ENCODE measurements at places on chromosomes 5 and 9.
A peak's percentile ranks its signal among the peaks of the same experiment; 100 is the strongest.

GRCh38 chr5:9046756-9047481 is 499.0 kb downstream of the SEMA5A start:
- DNase-seq: no peak

DNA sequence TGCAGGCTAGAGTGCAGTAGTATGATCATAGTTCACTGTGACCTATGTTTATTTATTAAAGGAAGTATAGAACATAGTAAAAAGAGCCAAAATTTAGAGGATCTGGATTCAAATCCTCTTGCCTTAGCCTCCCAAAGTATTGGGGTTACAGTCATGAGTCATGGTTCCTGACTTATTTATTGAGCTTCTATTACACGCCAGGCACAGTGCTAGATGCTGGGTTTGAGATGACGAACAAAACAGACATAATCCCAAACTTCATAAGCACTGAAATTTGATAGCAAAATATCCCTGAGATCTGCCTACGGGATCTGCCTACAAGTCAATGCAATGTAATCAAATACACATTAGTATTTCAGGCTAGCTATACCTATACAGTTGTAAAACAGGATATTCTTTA is 2.5 kb downstream of the KIAA0825 start:
- no peak for DNase-seq

DNA sequence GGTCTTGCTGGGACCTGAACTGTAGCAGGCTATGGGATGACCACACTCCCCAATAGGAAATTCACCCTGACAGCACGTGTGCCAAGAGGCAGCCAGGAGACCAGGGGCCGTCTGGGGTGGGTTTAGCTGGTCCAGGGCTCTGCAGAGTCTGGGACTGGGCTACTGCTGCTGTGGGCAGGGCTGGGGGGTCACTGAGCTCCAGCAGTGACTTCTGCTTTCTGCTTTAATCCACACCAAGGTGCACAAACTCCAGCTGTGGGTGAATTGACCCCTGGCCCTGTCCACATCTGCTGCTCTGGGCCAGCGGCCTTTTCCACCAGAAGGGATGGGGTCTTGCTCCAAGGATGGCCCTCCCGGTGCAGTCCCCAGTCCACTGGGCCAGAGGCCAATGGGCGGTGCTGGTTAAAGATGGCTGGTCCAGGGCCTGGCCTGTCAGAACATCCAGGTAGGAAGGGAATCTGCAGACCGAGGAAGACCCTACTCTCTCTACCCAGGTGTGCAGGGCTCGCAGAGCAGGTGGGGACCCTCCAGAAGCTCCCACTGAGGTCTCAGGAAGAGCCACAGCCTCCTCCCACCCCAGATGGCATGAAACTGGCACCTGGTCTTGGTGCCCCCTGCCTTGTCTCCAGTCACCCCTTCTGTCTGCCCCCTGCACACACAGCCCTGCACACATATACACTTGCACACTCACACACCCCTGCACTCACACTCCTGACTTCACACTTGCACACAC is 28.0 kb downstream of the GLT6D1 start:
- no peak for DNase-seq

GRCh38 chr5:62778316-62779009 is 199.8 kb downstream of the LRRC70 start:
- no peak for DNase-seq

DNA sequence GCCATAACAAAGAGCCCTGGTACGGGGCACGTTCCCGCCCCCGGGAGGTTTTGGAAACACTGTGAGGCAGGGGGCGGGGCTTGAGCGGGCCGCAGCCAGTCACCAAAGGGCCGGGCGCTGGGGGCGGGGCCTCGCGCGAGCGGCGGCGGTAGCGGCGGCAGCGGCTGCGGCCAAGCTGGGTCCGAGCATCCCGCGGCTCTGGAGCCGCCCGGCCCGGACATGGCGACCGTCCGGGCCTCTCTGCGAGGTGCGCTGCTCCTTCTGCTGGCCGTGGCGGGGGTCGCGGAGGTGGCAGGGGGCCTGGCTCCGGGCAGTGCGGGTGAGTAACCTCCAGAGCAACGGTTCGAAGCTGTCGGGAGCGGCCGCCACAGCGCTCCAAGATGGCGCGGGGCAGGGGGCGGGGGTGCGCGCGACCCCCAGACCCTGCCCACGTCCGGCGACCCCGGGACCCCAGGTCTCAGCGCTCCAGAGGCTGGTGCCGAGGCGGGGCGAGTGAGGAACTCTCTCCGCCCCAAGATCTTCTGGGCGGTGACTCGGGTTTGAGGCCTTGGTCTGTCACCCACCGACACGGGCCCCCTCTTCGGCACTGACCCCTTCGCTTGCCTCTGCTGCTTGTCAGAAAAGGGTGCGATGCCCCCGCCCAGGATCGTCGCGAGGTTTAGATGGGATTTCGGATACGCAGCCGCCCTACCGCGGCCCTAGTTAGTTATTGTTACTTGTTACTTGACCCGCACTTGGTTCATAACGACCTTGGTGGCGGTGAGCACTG is at the start of gene RECK:
TSS of gene RECK (plus strand) at position 134 of the 769 bp plus-strand sequence. CDS start at position 220, 86 bp downstream.
- peak; percentile 86 for DNase-seq

GRCh38 chr9:1388216-1388615 is 338.1 kb downstream of the DMRT2 start:
- no peak for DNase-seq

GRCh38 chr5:117551236-117551635 is 976.6 kb upstream of the SEMA6A start:
- DNase-seq: no peak
